ENCODE measurements at places on chromosomes 7 and 10. TPM values are rescaled to one million over a fixed set of nuclear protein-coding genes. Genes with fewer than 3 reads are reported as not detected.

The HOXA10 gene
- total RNA-seq = not detected

DNA sequence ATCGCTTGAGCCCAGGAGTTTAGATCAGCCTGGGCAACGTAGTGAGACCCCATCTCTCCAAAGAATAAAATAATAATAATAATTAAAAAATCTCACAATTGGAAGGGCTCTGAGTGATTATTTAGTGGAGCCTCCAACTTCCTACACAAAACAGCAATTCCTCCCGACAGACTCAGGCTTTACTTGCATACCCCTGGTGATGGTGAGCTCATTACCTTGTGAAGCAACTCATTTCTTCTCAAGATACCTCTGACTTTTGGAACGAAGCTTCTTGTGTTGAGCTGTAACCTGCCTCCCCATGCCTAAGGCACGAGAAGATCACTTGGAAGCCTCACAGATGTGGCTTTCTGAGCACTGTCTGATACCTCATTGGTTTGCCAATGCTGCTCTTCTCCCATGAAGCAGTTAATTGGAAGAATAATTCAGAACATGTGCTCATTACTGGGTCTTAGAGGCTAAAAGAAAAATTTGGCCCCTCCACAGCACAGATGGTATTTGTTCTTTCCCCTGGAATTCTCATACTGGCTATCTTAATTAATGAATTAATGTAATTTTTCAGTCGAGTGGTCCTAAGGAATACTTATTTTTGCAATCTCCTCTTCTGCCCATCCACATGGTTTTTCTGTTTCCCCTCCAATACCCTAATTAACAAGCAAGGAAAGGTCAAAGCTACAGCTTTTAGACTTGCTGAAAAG is 769.0 kb downstream of the TYW1 start:
- no peak for DNase-seq

DNA sequence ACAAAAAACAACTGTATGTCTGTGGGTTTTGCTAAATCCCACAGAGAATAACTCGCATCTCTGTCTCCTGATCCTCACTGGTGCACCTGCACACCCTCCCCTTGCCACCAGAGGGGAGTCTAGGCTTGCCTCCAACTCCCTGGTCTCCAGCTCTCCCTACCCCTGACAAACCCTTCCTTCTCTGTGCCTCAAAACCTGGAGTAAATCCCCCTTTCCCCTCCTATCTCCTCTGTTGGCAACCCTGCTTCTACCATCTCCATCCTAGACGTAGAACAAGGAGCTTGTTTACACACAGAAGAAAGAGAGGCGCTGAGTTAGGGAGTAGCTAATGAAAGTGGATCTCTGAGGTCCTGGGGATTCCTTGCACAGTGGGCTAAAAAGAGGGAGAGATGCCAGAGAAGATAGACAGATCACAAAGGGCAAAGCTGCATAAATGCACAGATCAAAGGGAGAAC is 6.0 kb downstream of the MBLAC1 start:
- peak; percentile 34 for DNase-seq

DNA sequence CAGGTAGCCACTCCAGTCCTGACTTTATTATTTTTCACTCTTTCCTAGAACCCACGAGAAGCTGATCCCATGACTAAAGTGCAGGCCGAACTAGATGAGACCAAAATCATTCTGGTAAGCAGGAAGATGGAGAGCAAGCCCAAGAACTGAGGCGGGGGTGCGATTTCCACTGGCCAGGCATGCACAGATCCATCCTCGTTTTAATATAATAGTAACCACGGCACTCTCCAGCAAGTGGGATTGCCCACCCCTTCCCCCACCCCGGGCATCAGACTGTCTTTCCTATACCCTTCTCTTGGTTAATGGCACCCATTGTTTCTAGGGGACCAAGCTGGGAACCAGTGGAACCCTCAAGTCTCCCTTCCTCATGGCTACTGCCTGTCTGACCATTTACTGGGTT is 7.3 kb downstream of the YKT6 start:
- DNase-seq = no peak

DNA sequence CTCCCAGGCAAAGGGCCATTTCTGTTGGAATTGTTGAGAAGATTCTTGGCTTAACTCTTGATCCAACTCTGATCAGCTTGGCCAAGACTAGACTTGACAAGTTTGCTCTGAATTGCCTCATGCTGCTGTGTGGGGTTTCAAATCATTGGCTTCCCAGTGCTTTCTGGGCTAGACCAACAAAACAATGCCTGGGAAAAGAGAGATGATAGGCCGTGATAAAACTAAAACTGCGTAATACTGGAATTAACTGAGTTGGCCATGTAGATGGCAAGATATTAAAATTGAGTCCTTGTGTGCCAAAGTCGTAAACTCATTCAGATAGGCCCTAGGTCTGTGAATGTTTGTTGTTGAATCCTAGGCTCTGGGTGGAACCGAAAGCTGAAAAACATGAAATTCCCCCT is 222.6 kb downstream of the MGMT start:
- DNase-seq = no peak

- no peak for DNase-seq
These were observed 99.7 kb upstream of the ZEB1 start for GRCh38 chr10:31219306-31219705.

GRCh38 chr7:53657586-53657985 is 622.2 kb downstream of the POM121L12 start:
- no peak for DNase-seq

DNA sequence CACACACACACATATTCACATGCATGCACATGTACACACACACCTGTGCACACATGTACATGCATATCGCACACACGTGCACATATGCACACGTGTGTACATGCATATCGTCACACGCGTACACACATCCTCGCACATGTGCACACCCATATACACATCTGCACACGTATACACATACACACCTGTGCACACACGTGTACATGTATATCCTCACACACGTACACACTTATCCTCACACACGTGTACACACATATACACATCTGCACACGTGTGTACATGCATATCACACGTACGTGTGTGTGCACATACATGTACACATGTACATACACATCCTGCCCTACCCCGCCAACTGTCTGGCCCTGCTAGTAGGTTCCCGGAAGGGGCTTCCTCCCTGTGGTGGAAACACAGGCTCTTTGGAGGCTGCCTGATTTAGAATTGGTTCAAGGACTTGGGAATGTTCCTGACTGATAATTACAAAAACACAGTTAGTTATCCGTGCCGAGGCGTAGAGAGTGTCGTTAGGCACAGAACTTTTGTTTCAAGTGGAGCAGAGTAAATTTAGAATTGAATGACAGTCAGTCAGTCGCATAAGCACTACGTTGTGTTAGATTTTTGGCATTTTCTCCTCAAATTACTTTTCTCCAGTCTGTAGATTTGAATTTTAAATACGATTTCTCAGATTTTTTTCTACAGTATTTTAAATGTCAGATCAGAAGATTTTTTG is 18.5 kb upstream of the PRKAR1B start:
- DNase-seq = no peak

DNA sequence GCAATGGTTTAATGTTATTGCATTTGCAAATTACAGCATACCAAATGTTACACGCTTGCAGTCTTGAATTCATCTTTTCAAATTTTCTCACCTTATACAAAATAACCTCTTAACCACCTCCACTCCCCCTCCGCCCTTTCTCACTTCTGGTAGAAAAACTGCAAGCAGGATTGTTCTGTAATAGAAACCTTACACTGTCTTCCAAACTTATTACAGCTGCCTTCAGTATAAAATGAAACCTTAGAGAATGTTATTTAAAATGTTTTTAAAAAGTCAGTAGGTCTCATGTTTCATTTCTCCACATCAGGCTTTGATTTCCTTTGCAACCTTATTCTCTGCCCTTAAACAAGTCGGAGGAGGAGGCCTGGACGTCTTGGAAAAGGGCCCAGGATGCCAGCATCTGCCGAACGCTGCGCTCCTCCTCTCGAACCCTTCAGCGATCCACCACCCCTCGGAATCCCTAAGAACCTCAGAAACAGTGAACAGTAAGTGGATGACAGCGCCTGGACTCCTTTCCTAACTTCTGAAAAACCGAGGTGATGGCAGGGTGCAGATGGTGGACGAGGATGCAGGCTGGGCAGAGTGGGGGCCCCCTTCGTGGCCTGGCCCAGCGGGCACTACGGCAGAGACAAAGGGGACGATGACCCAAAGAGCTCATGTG is 74.0 kb downstream of the FGFR2 start:
- DNase-seq = no peak

DNA sequence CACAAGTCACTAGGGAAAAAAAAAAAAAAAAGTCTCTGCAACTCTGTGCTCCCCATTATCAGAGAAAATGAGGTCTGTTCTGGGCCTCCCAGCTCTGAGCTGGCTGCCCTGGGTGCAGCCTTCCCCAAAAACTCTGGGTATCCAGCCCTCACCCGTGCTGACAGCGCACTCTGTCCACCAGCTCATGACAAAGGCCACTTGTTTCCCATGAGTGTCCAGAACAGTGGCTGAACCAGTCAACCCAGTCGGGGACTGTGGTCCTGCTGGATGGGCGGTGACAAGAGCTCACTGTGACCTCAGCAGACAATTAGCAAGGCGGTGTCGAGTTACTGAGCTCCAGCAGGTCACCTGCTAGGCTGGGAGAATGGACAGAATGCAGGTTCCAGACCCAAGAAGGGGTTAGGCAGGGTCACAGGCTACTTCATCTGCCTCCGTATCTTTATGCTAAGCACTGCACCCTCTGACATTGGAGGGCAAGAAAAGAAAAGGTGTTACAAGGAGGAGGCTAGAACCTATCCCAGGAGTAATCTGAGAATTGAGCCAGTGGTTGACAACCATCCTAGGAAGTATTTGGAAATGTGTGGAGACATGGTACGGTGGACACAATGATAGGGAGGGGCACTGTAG is 37.2 kb downstream of the DLG5 start:
- DNase-seq = no peak

Data from CD8-positive, alpha-beta memory T cell (primary cell).